ENCODE measurements at places on chromosomes 2 and 18. TPM values are rescaled to one million over a fixed set of nuclear protein-coding genes. Genes with fewer than 3 reads are reported as not detected.

GRCh38 chr2:240401781-240402551, 33.5 kb upstream of the GPC1 start:
- DNase-seq: no peak

DNA sequence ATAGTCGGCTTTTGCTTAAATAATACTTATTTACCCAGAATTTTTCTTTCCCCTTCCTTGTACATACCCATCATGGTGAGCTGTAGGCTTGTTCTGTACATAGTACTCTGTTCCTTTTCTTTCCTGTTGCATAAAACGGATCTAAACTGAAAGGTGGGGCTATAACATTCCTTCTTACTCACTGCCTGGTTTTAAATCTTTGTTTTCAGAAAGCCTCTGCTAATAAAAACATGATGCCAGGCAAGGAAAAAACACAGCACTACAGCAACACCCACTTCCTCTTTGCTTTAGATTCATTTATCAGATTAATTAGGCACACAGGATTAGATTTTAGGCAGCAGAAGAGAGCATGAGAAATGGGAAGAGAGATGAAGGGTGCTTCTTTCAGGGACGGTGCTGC, 19.6 kb upstream of the STON1 start:
- DNase-seq: no peak

DNA sequence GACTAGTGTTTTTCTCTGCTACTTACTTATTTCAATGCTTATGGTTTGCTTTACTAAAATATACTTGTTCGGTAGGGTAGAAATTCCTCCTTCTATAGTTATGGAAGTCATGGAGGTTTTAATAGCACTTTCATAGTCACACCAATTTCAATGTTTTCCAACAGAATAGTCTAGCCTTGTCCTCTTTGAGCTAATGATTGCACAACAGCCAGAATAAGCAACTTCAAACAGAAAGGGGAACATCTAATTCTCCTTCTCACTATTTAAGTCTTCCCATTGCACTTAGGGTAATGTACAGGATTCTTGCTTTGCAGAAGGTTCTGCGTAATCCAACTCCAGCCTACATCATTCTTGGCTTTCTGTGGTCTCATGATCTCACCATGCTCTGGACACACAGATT, 287.7 kb upstream of the GCFC2 start:
- DNase-seq: no peak

DNA sequence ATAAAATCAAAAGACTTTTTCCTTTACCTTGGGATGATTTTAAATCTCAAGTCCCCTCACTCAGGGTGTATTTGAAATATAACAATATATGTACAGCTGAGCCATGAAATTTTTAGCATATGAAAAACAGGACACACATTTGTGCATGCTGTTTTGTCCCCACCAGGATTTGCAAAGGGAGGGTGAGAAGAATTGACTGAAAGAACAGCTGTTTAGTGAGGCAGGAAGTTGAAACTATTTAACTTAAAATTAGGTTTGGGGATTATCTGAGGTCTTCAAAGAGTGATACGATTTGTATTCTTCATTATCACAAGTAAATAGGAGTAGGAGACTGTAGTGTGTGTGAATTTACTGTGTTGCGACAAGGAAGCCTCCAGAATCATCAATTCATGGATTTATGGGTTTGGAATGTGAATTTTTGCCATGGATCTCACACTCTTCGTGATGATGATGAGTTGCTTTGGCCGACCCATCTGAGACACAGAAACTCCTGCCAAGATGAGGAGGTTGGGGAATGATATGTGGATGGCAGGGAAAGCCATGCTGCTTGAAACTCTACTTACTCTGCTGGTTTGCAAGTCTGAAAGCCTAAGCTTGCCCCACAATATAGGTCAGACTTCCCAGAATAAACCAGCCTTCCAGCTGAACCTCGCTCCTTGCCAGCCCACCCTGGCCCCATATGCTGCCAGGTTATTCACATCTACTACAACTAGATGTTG, 31.0 kb upstream of the SPATS2L start:
- no peak for DNase-seq

DNA sequence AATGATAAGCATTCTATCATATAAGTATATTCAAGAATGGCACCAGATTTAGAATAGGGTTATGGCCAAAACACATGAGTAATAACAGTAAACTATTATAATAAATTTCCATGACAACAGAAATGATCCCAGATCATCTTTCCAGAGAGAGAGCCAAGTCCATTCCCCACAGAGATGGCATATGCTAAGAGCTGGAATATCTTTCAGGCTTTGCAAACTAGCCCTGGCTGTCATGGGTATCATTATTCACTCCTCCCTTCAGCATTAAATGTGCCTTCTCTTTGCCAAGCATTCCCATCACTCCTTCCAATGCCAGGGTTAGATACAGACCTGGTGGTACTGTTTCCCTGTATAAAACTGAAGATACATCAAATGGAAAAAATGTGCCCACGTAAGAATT, 10.9 kb downstream of the FEZ2 start:
- DNase-seq: no peak

Gene ATAD2B
- 108 TPM for total RNA-seq

Gene SULT1C3
- not detected for total RNA-seq

Gene CPS1
- total RNA-seq: 31.1 TPM

Measured in glutamatergic neuron (in vitro differentiated cells).